ENCODE measurements at places on chromosomes 13 and 19. TPM values are rescaled to one million over a fixed set of nuclear protein-coding genes. Genes with fewer than 3 reads are reported as not detected.
A peak's percentile ranks its signal among the peaks of the same experiment; 100 is the strongest.

- peak; percentile 57 for DNase-seq
Observed at GRCh38 chr13:21670006-21670882, 629 bp upstream of the FGF9 start.

DNA sequence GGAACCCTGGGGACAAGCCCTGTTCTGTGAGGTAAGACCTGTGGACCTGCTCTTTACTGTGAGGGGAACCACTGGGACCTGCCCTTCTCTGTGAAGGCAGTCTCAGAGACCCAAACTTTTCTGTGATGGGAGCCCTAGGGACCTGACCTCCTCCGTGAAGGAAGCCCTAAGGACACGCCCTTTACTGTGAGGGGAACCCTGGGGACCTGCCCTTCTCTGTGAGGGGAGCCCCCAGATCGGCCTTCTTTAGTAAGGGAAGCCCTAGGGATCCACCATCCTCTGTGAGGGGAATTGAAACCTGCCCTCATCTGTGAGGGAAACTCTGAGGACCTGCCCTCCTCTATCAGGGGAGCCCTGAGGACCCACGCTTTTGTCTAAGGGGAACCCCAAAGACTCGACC is 343.5 kb downstream of the UQCRFS1 start:
- no peak for DNase-seq

MYO1F gene
- 7.8 TPM for polyA plus RNA-seq

CLEC11A gene
- 3.8 TPM for polyA plus RNA-seq

DNA sequence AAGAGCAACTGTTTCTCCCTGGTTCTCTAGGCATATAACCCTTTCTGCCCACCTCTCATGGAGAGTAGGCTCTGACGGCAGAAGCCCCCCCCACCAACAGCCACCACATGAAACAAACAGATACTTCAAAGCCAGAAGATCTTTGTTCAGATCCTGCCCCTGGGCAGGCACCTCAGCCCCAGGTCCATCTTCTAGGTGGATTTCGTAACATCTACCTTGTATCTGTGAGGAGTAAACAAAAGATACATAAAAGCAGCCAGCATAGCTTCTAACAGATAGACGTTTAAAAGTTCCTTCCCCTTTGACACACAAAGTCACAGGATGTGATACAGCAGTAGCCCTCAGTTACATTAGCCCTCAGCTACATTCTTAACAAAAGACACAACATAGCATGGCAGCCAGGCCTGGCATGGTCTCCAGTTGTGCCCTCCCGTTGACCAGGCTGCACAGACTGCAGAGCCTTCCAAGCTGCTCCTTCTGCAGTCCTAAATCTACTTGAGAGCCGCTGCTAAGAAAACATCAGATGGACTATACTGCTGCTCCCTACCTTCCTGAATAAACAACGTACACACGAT is 35.4 kb downstream of the BRD4 start:
- no peak for DNase-seq

GRCh38 chr13:111006506-111007031 is 91.7 kb upstream of the ANKRD10 start:
- DNase-seq, result peak; percentile 82

DNA sequence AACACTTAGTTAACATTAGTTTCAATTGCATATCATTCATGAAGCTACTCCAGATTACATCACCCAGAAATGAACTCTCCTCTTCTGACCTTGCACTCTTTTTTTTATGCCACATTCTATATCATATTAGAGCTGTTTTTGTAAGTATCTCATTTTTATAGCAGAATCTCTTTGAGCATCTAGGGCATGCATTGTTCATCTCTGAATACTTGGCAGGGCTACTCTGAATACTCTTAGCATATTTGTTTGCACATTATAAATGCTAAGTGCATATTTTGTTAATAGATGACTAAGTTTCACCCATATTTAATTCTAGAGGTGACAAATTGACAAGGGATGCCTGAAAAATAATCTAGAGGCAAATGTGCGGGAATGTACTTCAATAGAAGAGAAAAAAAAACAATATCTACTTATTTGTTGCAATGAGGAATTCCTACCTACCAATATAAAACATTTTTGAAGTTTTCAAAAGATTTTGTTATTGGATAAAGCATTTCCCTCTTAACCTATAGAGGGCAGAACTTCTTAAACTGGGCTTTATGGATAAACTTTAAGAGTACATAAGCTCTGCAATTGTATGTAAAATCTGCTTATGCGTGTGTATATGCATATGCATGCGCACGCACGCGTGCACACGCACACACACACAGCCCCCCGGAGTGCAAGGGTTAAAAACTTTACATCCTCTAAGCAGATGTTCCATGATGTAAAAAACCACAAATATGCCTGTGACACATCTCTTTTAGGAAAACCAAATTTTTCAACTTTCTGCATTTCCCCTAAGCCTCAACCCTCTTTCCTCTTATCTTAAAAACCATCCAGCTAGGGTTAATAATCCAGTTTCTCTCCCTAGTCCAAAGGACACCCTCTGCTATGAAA is 73.0 kb upstream of the OXGR1 start:
- DNase-seq, result no peak

DNA sequence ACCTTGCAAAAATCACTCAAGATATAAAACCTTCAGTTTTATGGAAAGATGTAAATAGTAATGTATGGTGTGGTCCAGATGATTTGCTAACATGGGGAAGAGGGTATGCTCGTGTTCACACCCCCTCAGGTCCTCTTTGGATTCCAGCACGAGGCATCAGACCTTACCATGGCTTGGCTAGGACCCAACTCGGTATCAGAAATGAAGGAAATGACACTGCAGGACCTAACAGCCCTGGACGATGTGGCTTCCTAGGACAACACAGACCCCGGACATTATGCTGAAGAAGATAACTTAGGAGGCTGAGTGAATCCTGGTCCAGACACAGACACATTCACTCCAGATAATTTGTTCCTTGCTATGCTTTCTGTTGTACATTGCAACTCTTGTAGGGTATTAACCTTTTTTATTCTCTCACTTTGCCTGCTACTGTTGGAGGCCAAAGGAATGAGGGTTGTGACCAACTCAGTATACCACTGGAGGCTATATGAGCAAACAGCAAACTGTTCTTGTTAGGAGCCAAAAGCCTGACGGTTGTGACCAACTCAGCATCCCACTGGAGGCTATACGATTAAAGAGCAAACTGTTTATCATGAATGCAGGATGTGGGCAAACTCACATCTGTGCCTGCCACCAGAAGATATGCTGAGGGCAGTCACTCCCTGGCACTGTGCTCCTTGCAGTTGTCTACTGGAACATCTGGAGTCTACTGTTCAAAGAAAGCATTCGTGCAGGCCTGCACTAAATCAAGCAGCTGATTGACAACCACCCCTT is 121.7 kb downstream of the ZNF429 start:
- DNase-seq, result no peak

DNA sequence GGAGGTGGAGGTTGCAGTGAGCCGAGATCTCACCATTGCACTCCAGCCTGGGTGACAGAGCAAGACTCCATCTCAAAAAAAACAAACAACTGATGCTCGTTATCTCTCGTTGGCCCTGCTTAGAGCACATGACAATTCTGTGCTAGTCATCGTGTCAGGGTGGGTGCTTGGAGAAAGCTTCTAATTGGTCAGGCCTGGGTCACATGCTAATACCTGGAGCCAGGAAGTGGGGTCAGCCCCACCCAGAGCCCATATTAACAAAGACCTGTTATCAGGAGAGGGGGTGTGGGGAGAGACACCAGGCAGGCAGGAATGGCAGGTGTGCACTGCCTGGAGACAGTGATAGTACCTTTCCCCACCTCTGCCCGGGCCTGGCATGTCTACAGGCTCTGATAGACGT is 84.9 kb downstream of the DPF1 start:
- DNase-seq, result no peak

GRCh38 chr13:111915104-111915551 is 151.8 kb upstream of the SOX1 start:
- DNase-seq, result no peak

FAM216B gene
- polyA plus RNA-seq, result 0.52 TPM

MKNK2 gene
- 22.1 TPM for polyA plus RNA-seq

DNA sequence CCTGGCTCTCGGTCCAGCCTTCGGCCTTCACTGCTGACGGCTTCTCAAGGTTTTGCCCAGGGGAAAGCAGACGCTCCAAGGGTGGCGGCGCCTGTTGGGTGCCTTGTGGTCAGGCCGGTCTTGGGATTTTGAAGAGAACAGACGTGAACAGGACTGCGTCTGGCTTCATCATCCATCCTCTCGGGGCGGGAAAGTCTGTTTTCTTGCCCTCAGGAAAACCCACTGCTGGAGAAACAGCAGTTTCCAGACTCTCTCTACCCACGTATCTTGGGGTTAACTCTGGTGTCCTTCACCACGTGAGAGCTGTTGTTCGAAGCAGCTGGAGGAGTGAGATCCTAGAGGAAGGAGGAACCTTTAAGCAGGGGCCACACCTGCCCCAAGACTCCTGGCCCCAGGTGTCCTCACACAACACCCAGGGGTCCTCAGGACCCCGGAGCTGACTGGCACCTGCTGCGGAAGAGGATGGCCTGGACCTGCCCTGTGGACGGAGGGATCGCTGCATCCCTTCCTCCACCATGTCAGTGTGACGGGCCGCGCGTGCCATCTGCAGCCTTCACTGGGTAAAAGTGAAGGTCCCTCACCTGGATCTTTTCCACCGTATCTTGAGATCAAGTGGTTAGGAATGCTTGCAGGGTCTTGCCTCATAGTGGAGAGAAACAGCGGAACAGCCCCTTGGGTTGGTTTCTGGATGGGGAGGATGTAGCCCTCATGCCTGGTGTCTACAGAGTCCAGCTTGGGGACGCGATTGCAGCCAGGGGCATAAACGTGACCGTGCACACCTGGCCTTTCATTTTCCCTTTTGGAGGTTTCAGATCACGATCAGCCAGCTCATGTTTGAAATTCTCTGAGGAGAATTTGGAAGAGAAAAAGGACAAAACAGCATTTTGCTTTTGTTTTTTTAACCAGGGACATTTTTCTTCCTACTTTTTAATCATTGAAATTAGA is 69.5 kb upstream of the MCF2L start:
- no peak for DNase-seq

DNA sequence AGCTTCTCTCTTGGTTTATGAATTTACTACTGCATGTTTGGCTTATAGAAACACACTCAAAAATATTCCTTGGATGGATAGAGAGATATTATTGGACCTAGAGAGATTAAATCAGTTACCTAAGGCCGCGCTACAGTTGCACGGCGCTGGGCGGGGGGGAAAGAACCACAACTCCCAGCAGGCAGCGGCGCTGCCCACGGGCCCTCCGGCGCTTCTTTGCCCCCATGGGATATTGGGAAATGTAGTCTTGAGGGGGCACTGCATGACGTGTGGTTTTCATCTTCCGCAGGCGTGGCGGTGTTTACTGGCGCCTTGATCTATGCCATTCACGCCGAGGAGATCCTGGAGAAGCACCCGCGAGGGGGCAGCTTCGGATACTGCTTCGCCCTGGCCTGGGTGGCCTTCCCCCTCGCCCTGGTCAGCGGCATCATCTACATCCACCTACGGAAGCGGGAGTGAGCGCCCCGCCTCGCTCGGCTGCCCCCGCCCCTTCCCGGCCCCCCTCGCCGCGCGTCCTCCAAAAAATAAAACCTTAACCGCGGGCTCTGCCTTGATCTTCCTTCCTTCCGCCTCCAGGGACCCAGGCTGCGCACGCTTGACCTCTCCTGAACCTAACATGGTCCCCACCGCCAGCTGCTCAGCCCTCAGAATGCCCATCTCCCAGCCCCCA is 4.8 kb downstream of the EMP3 start:
- peak; percentile 71 for DNase-seq

VSTM1 gene
- not detected for polyA plus RNA-seq

- DNase-seq, result peak; percentile 99
Observed at GRCh38 chr13:110715395-110716246, 2.1 kb downstream of the ING1 start.

DNA sequence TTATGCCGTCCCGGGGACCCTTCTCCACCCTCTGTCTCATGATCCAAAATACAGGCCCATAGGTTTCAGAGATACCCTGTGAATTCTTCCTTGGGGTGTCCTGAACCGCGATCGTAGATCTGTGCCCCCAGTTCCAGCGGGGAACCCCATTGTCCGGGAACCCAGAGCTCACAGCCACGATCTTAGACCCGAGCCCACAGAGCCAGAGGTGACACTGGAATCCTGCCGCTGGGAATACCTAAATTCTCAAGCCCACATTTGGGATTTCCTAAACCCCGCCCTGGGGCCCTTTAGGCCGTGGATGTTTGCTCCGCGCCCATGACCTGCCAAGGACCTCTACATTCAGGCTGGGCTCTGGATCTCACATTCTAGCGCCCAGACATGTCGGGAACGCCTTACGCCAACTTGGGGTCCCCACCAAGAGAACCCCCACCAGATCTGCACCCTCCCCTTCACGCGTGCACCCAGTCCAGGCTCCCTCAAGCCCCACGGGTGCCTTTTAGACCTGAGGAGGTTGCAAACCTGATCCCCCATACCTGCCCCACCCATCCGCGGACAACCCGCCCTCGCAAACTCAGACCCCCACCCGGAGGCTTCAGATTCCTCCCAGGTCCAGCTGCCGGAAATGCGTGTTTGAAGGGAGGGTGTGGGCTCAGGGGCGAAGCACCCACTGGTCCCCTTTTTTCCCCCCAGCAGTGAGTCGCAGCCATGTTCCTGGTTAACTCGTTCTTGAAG is 605 bp downstream of the CAPNS1 start:
- DNase-seq, result peak; percentile 65

CD37 gene
- 3.5 TPM for polyA plus RNA-seq

DNA sequence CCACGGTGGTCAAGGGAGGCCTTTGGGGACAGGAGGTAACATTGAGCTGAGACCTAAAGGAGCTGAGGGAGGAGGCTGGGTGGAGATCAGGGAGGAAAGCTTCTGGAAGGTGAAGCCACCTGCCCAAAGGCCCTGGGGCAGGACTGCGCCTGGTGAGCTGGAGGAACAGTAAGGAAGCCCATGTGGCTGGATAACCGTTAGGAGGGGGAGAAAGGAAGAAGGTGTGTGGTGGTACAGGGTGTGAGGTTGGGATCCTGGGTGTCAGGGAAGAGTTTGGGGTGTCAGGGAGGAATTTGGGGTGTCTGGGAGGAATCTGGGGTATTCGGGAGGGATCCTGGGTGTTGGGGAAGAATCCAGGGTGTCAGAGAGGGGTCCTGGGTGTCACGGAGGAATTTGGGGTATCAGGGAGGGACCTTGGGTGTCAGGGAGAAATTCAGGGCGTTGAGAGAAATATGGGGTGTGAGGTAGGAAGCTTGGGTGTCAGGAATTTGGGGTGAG is 695 bp downstream of the TICAM1 start:
- DNase-seq, result no peak

ARHGAP35 gene
- 23.1 TPM for polyA plus RNA-seq

WDR88 gene
- polyA plus RNA-seq, result not detected

DNA sequence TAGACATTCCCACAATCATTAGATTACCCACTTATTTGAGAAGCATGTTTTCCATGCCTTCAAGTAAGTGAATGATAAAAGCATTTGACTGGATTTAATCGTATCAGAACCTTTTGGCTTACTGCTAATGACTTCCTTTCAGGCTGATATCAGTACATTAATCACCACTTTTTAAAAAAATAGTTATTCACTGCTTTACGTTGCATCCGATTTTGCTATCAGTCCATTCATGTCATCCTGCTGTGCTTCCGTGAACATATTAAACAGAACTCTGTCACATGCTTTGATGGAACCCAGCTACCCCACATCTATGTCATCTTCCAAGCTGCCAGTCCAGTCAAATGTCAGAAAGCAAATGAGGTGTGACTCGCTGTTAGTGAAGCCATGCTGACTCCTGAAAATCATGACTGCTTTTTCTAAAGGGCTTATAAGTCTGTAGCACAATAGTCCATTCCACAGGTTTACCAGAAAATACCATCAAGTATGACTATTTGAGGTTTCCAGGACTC is 440.9 kb downstream of the IRS2 start:
- no peak for DNase-seq

AZU1 gene
- polyA plus RNA-seq, result 0.11 TPM
